H1 (cell line): ENCODE measurements at places on chromosomes 3 and 15. TPM values are rescaled to one million over a fixed set of nuclear protein-coding genes. Genes with fewer than 3 reads are reported as not detected.

PRTG gene
- 2.1 and 3.1 TPM in 2 replicates for polyA plus RNA-seq

BOC gene
- 9.3 and 10.6 TPM in 2 replicates for polyA plus RNA-seq

IQCF5 gene
- polyA plus RNA-seq, result not detected in 2 replicates

CLDN16 gene
- polyA plus RNA-seq, result 0.02 TPM in 1 of 2 replicates, not detected in the other

PCOLCE2 gene
- 9.4 and 11.1 TPM in 2 replicates for polyA plus RNA-seq

- H3K4me3 ChIP-seq, result no peak overlapping the region
- no peaks in the 10 kb centered on the region for H3K36me3 ChIP-seq
- no peak overlapping the region for H3K27ac ChIP-seq
- no peak for DNase-seq
- H3K27me3 ChIP-seq, result no peaks in the 10 kb centered on the region
Observed at GRCh38 chr15:91254766-91255165, 154.7 kb downstream of the SV2B start.

DNA sequence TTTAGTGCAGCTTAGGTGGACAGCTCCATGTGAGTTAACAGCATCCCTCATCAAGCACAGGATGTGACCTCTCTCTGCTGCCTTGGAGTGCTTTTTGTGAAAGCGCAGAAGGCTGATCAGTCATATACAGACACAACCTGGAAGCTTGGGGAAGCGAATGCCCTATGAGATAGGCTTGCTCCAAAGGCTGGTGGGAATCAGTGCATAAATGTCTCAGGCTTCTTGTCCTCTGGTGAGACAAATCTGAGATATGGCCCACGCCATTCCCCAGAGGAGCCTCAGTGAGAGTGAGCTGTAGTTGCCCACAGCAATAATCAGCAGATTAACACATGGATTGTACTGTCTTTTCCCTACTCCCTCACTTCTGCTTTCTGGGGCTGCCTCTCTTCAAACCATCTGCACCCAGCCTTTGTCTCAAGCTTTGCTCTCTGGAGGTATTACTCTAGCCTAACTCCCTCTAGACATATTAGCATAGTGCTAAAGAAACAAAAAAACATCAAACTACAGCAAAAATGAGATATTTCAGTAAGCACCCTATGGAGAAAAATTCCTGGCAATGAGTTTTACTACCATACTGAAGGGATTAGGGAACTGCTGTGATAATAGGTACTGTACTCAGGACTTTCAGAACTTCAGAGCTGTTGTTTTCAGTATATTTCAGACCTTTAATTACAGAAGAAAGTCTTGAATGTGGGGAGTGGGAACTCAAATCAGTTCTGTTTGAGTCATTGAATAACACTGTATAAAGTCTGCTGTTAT, 113.7 kb downstream of the OXSM start:
- H3K36me3 ChIP-seq, result no peaks in the 10 kb centered on the region
- no peak overlapping the region for H3K27ac ChIP-seq
- no peak overlapping the region for H3K4me3 ChIP-seq
- no peaks in the 10 kb centered on the region for H3K4me1 ChIP-seq

- no peaks in the 10 kb centered on the region for H3K27me3 ChIP-seq
- H3K27ac ChIP-seq, result no peak overlapping the region
- H3K4me3 ChIP-seq, result no peak overlapping the region
- no peak for DNase-seq
- peaks cover 15% of the 10 kb centered on the region for H3K4me1 ChIP-seq
Observed at GRCh38 chr15:90960298-90961091, 5.8 kb downstream of the RCCD1 start.

- H3K27me3 ChIP-seq, result no peaks in the 10 kb centered on the region
- no peak overlapping the region for H3K27ac ChIP-seq
- H3K4me3 ChIP-seq, result no peak overlapping the region
- DNase-seq, result no peak
- H3K36me3 ChIP-seq, result no peaks in the 10 kb centered on the region
Observed at GRCh38 chr15:75677465-75678323, 30.0 kb downstream of the SNX33 start.

DNA sequence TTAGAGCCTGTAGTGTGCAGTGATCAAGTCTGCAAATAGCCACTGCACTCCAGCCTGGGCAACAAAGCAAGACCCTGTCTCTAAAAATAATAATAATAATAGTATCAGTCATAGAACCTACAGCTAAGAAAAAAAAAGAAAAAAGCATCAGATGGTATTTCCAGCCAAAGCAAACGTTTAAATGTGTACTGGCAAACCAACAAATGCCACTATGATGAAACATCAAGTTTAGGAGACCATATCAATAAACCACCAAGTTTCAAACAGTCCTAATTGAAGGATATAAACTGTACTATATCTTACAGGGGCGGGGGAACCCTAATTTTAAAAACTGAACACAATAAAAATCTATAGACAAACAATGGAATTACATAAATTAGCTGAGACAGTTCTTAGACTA, 6.4 kb downstream of the UBP1 start:
- H3K27ac ChIP-seq, result no peak overlapping the region
- H3K36me3 ChIP-seq, result no peaks in the 10 kb centered on the region
- H3K4me3 ChIP-seq, result no peak overlapping the region
- no peaks in the 10 kb centered on the region for H3K27me3 ChIP-seq
- DNase-seq, result no peak

- no peaks in the 10 kb centered on the region for H3K36me3 ChIP-seq
- DNase-seq, result no peak
- H3K4me3 ChIP-seq, result no peak overlapping the region
- H3K4me1 ChIP-seq, result peaks cover 1% of the 10 kb centered on the region
- no peak overlapping the region for H3K27ac ChIP-seq
- no peaks in the 10 kb centered on the region for H3K27me3 ChIP-seq
Observed at GRCh38 chr15:38683382-38684242, 119.0 kb upstream of the RASGRP1 start.

- no peaks in the 10 kb centered on the region for H3K4me1 ChIP-seq
- no peaks in the 10 kb centered on the region for H3K36me3 ChIP-seq
- H3K27me3 ChIP-seq, result no peaks in the 10 kb centered on the region
- no peak overlapping the region for H3K4me3 ChIP-seq
- no peak for DNase-seq
Observed at GRCh38 chr3:155991212-155991611, 120.8 kb downstream of the GMPS start.

DNA sequence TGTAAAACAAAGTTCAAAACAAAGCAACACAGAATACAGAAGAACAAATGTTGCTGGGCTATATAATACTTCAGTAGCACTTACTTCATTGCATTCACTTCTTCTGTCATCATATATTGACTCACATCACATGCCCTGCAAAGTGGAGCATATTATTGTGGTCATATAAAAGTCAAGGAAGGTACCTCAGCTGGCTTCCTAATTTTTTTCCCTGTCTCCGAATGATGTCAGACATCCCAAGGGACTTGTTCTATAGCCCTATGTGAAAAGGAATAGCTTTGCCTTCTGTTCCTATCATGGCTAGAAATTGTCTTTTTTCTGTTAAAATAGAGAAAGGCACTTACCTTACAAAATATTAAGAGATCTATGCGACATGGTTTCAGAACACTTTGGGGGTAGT, 109.4 kb downstream of the LRTM1 start:
- H3K36me3 ChIP-seq, result no peaks in the 10 kb centered on the region
- no peak overlapping the region for H3K4me3 ChIP-seq
- H3K27me3 ChIP-seq, result peaks cover 54% of the 10 kb centered on the region
- H3K27ac ChIP-seq, result no peak overlapping the region

- H3K36me3 ChIP-seq, result no peaks in the 10 kb centered on the region
- peaks cover 39% of the 10 kb centered on the region for H3K27me3 ChIP-seq
- peaks cover 2% of the 10 kb centered on the region for H3K4me1 ChIP-seq
- H3K4me3 ChIP-seq, result no peak overlapping the region
- DNase-seq, result no peak
Observed at GRCh38 chr15:78617516-78617915, 3.3 kb downstream of the CHRNA3 start.

DNA sequence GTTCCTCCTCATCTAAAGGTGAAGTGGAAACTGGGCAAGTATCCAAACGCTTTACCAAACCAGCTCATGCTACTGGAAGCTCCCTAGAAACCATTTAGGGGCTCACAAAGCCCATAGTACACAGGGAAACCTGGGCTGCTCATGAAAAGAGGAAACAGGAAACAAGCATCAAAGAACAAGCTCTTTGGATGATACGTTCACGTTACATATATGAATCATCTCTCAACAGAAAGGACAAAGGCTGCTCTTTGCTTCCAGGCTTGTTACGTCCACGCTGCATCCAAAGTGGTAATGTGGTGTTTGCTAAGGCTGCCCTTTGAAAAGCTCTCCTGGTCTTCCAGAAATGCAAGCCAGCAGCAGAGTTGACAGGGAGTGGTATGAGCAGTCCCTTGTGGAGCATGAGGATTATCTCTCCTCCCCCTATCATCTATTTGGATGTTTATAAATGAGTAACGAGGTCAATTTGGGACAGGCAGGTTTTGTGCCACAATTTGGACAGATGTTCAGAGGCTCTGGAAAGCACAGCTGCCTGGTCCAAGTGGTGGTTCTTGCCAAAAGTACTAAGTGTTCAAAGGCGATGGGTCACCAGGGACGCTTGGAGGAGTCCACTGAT, 98.0 kb upstream of the RORA start:
- H3K27ac ChIP-seq, result no peak overlapping the region
- H3K4me1 ChIP-seq, result no peaks in the 10 kb centered on the region
- no peaks in the 10 kb centered on the region for H3K36me3 ChIP-seq
- peaks cover 1% of the 10 kb centered on the region for H3K27me3 ChIP-seq
- no peak overlapping the region for H3K4me3 ChIP-seq
- no peak for DNase-seq

DNA sequence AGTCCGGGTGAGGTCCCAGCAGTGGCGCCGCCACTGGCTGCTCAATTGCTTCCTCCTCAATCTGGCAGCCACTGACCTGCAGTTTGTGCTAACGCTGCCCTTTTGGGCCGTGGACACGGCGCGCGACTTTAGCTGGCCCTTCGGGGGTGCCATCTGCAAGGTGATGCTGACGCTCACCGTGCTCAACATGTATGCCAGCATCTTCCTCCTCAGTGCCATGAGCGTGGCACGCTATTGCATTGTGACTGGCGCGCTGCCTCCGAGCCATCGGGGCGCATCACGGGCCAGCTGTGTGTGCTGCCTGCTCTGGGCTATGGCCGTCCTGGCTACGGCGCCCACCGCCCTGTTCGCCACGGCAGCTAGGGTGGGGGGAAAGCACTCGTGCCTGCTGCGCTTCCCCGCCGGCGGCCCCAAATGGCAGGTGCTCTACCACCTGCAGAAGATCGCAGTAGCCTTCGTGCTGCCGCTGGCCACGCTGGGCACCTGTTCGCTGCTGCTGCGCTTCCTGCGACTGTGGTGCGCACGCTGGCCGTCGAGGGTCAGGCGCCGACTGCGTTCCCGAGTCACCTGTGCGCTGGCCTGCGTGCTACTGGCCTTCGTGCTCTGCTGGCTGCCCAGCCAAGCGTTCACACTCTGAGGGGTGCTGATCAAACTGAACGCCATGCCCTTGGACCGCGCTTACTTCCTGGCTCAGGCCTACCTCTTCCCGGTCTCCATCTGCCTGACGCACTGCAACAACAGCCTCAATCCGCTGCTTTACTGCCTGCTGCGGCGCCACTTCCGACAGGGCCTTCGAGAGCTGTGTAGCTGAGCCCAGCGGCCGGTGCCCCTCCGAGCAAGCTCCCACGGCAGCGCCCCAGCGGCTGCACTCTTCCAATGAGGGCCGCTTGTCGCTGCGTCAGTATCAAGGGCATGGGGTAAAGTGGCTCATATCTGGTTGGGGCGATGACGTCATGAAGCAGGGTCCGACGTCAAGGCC, 20.3 kb upstream of the ADAMTS7 start:
- H3K36me3 ChIP-seq, result no peaks in the 10 kb centered on the region
- no peak overlapping the region for H3K4me3 ChIP-seq
- no peaks in the 10 kb centered on the region for H3K4me1 ChIP-seq
- no peak for DNase-seq
- H3K27ac ChIP-seq, result no peak overlapping the region

GRCh38 chr3:171729452-171730334, 80.6 kb downstream of the PLD1 start:
- no peak overlapping the region for H3K4me3 ChIP-seq
- no peaks in the 10 kb centered on the region for H3K36me3 ChIP-seq
- DNase-seq, result no peak
- H3K27me3 ChIP-seq, result no peaks in the 10 kb centered on the region

DNA sequence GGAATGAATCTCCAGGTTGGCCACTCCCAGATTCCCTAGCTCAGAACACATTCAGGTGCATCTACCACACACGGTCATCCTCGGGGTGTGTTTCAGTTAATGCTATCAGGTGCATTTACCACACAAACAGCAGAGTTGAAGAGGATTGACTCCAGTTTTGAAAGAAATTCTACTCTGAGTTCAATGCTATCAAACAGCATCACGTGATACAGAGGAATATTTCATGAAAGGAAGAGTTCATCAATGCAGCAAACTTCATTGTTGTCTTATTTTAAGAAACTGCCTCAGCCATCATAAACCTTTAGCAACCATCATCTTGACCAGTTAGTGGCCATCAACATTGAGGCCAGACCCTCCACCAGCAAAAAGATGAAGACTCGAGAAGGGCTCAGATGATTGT, 22.6 kb upstream of the LRRN1 start:
- no peak overlapping the region for H3K27ac ChIP-seq
- H3K4me1 ChIP-seq, result no peaks in the 10 kb centered on the region
- no peaks in the 10 kb centered on the region for H3K36me3 ChIP-seq
- DNase-seq, result no peak
- H3K27me3 ChIP-seq, result no peaks in the 10 kb centered on the region
- H3K4me3 ChIP-seq, result no peak overlapping the region

- H3K27ac ChIP-seq, result no peak overlapping the region
- H3K4me3 ChIP-seq, result no peak overlapping the region
- no peaks in the 10 kb centered on the region for H3K27me3 ChIP-seq
Observed at GRCh38 chr15:77617476-77618230, 15.1 kb downstream of the LINGO1 start.

- H3K27me3 ChIP-seq, result no peaks in the 10 kb centered on the region
- H3K4me1 ChIP-seq, result peaks cover 9% of the 10 kb centered on the region
- no peaks in the 10 kb centered on the region for H3K36me3 ChIP-seq
- 0 out of 2 replicates have a peak overlapping the region, but pooled peaks have one; percentile 3 for H3K4me3 ChIP-seq
- no peak for DNase-seq
- H3K27ac ChIP-seq, result no peak overlapping the region
Observed at GRCh38 chr15:67091071-67091979, 25.9 kb downstream of the SMAD3 start.

- DNase-seq, result no peak
- H3K27ac ChIP-seq, result no peak overlapping the region
- peaks cover 3% of the 10 kb centered on the region; the same call in 1 of the 2 replicates for H3K4me1 ChIP-seq
Observed at GRCh38 chr15:55710286-55710685, 32.7 kb downstream of the PRTG start.

DNA sequence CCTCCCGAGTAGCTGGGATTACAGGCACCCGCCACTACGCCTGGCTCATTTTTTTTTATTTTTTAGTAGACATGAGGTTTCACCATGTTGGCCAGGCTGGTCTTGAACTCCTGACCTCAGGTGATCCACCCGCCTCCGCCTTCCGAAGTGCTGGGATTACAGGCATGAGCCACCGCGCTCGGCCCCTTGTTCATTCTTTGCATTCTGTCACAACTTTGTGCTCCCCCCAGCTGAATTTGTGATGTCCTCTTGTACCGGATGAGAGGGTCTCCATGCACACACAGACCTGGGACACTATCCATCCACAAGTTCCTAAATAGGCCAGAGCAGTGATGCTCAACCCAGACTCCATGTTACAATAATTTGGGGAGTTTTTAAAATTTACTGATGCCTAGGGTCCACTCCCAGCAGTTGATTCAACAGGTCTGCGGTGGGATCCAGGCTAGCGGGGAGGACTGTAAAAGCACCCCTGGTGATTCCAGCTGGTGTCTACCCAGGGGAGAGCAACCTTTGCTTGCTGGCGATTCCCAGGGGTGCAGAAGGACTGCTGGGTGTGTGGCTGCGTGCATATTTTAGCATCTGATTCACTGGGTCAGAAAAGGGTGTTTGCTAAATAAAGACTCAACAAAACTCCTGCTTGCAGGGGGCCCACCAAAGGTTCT, 1.0 kb downstream of the RASSF1 start:
- no peak overlapping the region; the same call in 1 of the 2 replicates for H3K4me3 ChIP-seq
- peaks cover 13% of the 10 kb centered on the region for H3K4me1 ChIP-seq
- H3K36me3 ChIP-seq, result no peaks in the 10 kb centered on the region
- peaks cover 20% of the 10 kb centered on the region for H3K27me3 ChIP-seq
- no peak overlapping the region for H3K27ac ChIP-seq
